Amygdala (tissue), 56 donors: ENCODE measurements at places on chromosomes 16 and 17.

GRCh38 chr17:49850772-49851386, 3.0 kb upstream of the TAC4 start:
- no peak for DNase-seq

- no peak for DNase-seq
Measured at GRCh38 chr16:19997264-19997663, 76.4 kb downstream of the GPR139 start.

- no peak for DNase-seq
Measured at GRCh38 chr16:85136702-85137322, 24.5 kb upstream of the CIBAR2 start.

DNA sequence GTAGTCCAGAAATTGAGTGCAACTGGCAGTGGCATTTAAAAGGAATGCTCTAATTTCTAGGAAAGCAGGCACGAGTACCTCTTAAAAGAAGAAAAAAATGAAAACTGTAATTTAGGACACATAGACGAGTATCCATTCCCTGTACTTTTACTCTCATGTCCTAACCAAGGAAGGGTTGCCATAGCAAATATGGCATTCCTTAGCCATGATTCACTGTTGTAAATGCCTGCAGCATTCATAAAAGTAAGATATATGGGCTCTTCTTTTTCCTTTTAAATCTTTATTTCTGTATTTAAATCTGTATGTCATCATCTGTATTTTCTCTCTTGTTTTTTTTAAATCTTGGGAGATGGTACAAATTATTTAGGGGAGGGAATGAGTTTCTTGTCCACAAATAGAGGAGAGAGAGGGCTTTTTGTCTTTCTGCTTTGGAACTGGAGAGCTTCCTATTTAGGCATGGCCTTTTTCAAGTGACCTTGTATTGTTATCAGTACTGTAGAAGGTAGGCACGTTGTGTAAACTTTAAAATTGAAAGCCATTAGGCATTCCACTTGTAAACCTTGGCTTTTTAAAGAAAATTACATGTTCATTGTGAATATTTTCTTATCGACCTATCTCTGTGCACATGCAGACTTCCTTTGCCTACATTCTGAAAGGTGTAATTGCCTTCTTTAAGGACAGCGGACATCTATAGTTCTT, 50.0 kb downstream of the TENT4B start:
- DNase-seq, result no peak

GRCh38 chr17:82859431-82860403, 19.9 kb upstream of the ZNF750 start:
- DNase-seq, result no peak

- peak; percentile 52 for DNase-seq
Measured at GRCh38 chr16:27867122-27868110, 196.1 kb downstream of the GSG1L start.

DNA sequence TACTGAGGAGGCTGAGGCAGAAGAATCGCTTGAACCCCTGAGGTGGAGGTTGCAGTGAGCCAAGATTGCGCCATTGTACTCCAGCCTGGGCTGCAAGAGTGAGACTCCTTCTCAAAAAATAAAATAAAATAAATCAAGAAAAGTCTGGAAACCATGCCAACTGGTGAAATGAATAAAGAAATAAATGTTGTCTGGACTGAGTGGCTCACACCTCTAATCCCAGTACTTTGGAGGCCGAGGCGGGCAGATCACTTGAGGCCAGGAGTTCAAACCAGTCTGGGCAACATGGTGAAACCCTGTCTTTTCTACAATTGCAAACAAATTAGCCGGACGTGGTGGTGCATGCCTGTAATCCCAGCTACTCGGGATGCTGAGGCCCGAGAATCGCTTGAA, 744 bp upstream of the LRRC37A3 start:
- DNase-seq, result no peak

- no peak for DNase-seq
Measured at GRCh38 chr16:84609563-84610177, 8.2 kb downstream of the COTL1 start.

DNA sequence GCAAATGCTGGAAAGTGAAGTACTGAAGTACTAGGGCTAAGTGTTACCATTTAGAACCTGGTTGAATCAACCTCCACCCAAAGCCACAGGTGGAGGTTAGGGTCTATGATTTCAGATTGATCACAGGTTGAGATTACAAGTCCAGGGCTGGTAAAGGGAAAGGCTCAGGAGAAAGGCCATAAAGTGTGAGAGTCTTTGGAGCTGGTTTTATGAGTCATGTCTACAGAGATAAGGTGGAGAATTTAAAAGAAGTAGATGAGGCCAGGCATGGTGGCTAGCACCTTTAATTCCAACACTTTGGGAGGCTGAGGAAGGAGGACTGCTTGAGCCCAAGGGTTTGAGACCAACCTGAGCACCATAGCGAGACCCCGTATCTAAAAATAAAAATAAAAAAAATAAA, 221.7 kb upstream of the CDH11 start:
- DNase-seq, result no peak

DNA sequence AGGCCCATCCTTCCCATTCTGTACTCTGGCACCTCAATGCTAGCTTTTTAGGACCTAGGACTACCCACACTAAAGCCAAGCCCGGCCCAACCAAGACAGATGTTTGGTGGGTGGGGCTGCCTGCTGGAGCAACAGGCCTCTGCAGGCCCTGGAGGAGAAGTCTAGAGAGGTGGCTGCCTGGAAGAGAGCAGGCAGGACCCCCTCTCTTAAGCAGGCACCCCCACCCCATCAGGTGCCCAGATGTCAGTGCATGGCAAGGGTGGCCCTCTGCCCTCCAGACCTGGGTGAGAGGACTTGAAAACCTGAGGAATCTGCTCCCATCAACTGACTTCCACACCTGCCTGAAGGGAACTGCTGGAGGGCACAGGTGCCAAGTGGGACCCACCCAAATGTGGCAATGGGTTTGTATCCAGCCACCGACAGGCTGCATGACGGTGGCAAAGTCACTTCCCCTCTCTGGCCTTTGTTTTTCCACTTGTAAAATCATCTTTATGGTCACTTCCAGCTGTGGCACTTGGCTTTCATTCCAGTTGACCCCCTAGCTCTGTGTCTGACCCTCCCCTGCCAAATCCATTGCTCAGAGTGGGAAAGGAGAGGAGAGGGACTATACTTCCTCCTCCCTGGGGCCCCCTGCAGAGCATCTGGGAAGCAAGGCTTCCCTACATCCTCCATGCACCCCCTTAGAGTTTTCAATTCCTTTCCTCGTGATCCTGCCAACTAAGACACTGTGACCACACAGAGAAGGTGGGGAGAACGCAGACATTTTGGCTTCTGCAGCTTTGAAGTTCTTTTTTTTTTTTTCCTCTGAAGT, 1.7 kb upstream of the STAT5A start:
- DNase-seq, result no peak

DNA sequence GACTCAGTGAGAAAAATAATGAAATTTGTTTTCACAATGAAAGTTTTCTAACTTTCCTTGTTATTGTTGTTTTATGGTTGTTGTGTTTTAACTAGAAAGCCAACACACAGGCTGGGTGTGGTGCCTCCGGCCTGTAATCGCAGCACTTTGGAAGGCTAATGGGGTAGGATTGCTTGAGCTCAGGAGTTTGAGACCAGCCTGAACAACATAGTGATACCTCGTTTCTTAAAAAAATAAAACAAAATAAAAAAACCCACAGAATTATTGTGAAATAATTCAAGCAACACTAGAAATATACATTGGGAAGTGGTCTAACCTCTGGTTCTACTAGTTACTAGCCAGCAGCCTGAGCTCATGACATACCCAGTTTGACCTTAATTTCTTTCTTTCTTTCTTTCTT, 630 bp downstream of the MILR1 start:
- no peak for DNase-seq

DNA sequence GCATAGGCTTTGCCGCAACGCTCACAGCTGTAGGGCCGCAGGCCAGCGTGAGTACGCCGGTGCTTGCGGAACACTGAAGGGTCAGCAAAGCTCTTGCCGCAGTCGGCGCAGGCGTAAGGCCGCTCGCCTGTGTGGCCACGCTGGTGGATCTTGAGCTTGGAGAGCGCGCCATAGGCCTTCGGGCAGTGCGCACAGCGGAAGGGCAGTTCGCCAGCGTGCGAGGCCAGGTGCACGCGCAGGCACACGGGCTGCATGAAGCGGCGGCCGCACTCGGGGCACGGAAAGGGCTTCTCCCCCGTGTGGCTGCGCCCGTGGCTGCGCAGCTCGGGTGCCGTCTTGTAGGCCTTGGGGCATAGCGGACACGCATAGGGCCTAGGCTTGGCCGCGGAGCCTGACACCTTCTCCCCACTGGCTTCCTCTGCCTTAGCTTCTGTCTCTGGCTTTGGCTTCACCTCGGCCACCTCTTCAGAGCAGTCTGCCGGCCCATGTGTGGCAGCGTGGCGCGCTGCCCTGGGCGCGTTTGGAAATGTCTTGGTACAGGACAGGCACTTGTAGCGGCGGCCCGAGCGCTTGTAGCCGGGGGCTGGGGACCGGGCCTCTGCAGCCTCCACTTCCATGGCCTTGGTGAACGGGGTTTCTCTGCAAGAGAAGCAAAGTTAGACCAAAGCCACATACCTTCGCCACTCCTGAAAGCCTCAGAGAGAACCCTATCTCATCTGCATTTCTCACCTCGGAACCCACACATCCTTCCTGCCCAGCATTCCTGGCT, 10.0 kb downstream of the ZNF668 start:
- no peak for DNase-seq

- DNase-seq, result no peak
Measured at GRCh38 chr17:728911-729310, 3.5 kb upstream of the TLCD3A start.

DNA sequence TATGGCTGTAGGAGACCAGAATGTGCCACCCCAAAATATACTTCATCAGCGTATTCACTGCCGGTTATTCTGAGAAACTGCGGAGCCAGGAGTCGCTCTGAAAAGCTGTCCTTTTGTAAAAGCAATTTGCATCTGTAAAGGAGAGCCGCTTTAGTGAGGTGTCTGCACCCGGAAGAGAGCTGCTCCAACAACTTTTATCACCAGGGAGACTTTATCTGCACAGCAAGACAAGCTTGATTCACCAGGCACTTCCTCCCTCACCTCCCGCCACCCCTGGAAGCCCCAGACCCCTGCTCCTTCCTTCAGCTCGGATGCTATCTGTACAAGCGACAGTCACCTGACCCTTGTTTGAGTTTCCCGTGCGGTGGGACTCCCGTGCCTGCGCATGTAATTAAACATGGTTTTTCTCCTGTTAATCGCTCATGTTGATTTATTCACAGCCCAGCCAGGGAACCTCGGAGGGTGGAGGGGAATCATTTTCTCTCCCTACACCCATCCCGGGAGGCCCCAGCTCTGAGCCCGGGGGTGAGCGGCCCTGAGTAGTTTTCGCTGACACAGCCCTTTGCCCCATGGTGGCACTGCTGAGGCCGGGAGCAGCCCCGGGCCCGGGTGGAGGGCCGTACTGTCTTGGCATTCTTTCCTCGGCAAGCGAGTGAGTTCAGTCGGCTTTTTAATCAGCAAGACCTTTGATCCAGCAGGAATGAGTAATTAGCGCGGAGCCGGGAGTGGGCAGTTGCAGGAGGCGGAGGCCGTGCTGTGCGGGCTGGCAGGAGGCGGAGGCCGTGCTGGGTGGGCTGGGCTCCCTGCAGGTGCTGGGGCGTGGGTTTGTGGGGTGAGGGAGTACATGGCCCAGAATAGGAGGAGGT, 222.7 kb upstream of the CIBAR2 start:
- DNase-seq, result no peak
